HFFc6 (cell line): ENCODE measurements at places on chromosomes 4 and X. TPM values are rescaled to one million over a fixed set of nuclear protein-coding genes. Genes with fewer than 3 reads are reported as not detected.

GRCh38 chrX:124507246-124507645, 160.9 kb downstream of the SH2D1A start:
- peak; percentile 55 for DNase-seq

- peak; percentile 55 for DNase-seq
These were observed 195.7 kb downstream of the SHROOM3 start for GRCh38 chr4:76630741-76631140.

- DNase-seq, result no peak
These were observed 284.9 kb downstream of the FBXO8 start for GRCh38 chr4:173998471-173999144.

GRCh38 chr4:182704948-182705347, 212.2 kb downstream of the DCTD start:
- DNase-seq, result no peak

GRCh38 chr4:181148470-181148869, 1094.7 kb upstream of the TENM3 start:
- no peak for DNase-seq

DNA sequence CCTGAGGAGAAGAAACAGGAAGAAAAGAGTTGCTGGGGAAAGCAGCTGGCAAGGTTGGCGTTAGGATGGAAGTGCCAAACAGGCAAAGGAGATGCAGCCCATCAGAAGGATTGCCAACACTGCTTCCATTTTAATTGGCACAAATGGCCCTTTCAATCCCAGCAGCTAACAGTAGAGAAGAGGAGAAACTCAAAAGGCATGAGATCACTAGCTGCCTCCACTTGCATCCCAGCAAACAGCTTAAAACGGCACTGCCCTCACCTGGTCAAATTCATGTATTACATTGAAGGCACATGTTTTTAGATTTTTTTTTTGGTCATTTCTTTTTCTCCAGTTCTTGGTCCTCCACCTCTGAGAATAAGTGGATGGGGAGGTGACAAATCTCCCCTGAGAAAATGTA, 14.9 kb upstream of the LOC101059915 start:
- DNase-seq, result peak; percentile 32

DNA sequence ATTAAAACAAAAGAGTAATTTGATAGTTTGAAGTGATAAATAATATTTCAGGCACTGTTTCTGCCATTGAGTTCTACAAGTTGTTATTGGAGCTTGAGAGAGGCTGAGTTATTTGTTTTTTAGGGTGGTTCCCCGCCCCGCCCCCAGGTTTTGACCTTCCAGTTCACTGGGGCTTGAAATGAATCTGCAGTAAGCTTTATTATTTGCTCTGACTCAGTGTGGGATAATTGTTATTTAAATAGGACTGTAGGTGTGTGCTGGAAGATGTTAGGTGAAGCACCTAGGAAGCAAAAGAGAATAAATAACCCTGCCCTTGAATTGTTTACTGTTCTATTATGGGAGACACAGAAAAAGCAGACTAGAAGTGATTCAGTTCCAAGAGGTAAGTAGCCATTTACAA, 81.2 kb upstream of the KCNIP4 start:
- DNase-seq, result no peak

GRCh38 chr4:3039706-3040366, 34.5 kb downstream of the HTT-AS start:
- DNase-seq, result no peak

- DNase-seq, result no peak
These were observed 6.5 kb downstream of the WFS1 start for GRCh38 chr4:6275898-6276806.

DNA sequence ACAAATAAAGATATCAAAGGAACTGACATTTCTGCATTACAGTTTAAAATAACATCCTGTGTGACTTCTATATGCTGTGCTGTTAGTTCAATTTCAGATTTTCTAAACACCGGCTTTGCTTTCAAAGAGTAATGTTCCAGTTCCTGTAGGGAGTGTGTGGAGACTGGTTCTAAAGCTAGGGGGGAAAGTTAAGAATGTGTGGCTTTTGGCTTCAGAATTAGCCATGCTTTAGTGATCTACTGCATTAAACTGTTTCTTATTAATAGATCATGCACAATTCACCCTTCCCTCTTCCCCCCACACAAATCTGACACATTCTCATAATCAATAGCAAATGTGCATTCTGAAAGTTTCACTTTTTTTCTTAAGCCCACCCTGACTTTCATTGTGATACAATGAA, 32.0 kb upstream of the DKK2 start:
- no peak for DNase-seq

DNA sequence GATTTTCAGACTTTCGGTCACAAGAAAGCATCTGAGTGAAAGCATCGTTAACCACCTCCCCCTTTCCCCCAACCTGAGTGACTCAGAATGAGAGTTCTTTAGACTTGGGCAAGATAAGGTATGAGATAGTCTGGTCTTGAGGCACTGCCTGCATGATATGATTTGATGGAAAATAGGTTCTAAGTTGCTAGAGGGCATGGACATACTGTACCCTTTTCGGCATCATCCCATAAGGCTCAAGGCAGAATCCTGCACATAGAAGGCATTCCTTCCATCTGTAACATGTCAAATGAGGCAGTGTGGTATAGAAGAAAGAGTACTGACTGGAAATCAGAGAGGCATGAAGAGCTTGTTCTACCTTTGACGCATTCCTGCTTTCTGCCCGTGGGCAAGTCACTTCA, 16.8 kb upstream of the AMOT start:
- DNase-seq, result no peak

DNA sequence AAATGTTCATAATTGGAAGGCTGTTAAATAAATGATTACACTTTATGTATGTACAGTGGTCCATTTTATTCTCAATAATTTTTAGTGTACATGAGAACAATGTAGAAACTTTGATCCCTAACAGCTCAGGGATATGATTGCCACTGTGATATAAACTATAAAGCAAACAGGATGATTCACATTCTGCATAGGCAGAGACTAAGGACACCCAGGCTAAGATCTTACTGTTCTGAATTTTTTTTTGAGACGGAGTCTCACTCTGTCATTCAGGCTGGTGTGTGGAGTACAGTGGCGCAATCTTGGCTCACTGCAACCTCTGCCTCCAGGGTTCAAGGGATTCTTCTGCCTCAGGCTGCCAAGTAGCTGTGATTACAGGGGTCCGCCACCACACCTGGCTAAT, 186.6 kb downstream of the PDGFC start:
- no peak for DNase-seq

DNA sequence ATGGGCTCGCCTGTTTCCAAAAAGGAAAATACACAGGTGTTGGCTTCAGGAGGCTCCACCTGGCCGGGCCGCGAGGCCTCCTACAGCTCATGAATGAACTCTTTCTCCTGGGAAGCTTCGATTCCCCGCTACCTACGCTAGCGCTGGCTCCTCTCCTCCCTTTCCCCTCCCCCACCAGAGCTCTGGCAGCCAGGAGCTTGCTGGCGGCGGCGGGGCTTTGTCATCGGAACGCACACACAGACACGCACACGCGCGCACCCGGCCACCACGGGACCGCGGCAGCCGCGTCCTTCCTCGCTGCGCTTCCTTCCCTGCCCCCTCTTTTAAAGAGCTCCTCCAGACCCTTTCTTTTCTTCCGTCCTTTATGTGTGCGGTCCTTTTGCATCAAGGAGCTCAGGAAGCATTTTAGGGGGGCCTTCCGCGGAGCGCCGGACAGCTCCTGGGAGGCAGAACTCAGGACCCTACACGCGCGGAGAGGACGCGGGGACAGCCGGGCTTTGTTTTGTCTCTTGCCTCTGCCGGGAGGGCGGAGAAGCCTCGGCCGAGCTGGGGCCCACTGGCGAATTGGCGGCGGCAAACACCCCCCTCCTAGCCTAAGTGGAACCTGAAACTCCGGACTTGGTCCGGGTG, 70.2 kb upstream of the BCOR start:
- no peak for DNase-seq

GRCh38 chr4:112431158-112431557, 84.8 kb downstream of the NEUROG2 start:
- DNase-seq, result no peak

DNA sequence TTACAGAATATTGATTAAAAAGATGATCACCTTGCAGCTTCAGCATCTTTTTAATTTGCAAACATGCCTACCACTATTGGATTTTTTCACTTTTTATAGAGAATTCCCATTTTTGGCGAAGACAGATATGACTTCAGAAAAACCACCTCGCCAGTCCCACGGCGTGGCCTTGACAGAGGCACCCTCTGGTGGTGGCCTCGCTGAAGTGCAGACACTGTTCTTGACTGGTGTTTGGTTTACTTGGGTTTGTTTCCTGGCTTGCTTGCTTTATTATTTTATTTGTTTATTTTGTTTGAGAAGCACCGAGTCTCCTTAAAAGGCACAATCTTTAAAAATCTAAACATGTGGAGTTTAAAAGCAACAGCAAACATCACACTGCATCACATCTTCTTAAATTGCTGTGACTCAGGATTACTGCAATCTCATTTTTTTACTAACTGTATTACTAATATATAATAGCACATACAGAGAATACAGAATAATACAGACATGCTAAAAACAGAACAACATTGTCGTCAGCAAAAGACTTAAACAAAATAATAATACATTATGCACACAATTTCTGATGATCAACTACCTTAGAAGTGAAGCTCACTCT, 13.1 kb upstream of the AMTN start:
- peak; percentile 23 for DNase-seq

DNA sequence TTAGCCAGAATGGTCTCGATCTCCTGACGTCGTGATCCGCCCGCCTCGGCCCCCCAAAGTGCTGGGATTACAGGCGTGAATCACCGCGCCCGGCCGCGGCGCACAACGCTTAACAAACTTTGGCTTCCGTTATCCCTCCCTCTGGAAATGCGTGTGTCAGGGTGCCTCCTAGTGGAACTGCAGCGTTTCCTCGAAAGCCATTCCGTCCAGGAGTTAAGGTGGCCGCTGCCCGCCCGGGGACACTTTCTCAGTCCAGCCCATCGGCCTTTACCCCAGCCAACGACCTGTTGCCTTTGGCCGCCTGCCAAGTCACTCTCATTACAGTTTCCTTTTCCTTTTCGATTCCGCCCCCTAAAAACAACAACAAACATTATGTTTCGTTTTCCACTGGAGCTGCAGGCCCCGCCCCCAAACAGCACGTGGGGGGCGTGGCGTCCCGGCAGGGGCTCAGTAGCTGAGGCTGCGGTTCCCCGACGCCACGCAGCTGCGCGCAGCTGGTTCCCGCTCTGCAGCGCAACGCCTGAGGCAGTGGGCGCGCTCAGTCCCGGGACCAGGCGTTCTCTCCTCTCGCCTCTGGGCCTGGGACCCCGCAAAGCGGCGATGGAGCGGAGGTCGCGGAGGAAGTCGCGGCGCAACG, at the start of gene HERC5:
TSS of gene HERC5 (plus strand) at position 450 of the 637 bp plus-strand sequence. CDS start at position 601, 151 bp downstream.
- DNase-seq, result peak; percentile 79

DNA sequence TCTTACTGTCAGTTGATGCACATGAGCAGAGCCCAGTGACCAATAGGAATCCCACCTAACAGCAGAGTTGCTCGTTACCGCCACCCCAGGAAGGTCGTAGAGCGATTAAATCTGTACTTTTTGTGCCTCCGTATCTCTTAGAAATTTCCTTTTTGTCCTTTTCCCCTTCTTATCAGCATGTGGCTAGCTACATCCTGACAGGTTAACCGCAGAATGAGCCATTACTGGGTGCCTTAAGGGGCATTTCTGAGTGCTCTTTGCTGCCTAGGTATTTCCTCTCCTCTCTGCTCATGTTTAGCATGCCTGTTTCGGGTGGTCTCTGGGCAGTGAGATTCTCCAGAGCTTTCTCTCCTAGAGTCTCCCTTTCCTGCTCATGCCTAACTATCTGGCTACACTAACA, 530.5 kb downstream of the FAM133A start:
- no peak for DNase-seq

DNA sequence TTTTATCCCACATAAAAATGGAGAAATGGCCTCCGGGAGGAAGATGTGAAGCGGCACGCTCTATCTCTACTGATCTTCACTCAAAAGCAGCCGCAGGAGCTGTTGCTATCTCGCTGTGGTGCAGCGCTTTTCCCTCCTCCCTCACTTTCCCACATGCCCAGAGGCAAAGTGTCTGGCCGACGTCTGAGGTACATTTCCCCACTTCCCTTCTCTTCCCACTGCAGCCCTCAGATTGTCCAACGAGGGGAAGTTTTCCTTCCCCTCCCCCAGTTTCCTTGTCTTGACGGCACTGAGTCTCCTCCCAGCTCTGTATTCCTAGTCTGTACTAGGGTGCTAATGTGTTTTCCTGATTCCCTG, 660 bp upstream of the COL25A1 start:
- no peak for DNase-seq

GRCh38 chr4:47674144-47674543, 163.7 kb downstream of the CORIN start:
- DNase-seq, result no peak

- no peak for DNase-seq
These were observed 14.7 kb upstream of the C1QTNF7 start for GRCh38 chr4:15413010-15413622.

GRCh38 chr4:92825791-92826190, 522.0 kb downstream of the GRID2 start:
- DNase-seq, result no peak

DNA sequence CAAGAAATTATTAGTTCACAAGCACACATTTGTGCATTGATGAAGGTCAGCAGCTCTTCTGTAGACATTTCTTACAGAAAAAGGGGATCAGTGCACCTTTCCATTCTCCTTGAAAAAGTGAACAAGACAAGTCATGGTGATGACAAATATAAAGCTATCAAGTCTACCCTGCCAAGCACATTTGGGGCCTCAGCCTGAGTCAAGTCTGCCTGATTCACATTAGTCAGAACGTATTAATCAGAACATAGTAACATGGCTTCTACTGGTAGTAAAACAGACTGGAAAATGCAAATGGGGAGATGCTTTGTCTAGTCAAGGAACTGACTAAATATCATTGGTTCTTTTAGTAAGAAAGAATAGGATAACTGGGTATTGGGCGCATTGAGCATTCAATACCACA, 2305.1 kb downstream of the PCDH7 start:
- DNase-seq, result no peak

- DNase-seq, result no peak
These were observed 4.8 kb downstream of the C4orf54 start for GRCh38 chr4:99652596-99653436.

DNA sequence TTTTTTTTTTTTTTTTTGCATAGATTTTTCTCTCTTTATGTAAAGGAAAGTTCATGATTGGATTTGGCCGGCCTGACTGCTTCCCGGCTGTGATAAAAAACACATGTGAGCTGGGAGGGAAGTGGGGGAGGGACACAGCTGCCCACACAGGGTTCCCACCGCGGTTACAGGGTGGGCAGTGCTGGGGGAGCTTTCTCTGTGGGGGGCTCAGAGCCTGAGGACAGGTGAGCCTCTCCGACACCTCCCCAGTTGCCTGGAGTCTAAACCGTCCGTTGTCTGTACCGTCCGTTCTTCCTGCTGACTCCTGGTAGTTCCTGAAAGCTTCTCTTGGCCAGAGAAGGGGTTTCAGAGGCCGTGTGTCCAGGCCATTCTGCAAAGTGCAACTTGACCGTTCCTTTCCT, 21.8 kb downstream of the SHOX start:
- DNase-seq, result no peak

The CT45A5 gene
- total RNA-seq, result not detected in 3 replicates

The MYOZ2 gene
- total RNA-seq, result 0.28 to 0.63 TPM (median 0.41 TPM) in 3 replicates

The HGFAC gene
- total RNA-seq, result not detected in 2 replicates

The TMEM35A gene
- 2.5 to 4.5 TPM (median 3.3 TPM) in 3 replicates for total RNA-seq

The TRIM2 gene
- total RNA-seq, result 32.3 to 37.3 TPM (median 37.2 TPM) in 3 replicates

The HAUS3 gene
- 6.9 to 11.6 TPM (median 8.7 TPM) in 3 replicates for total RNA-seq
